ENCODE measurements at places on chromosomes 6 and 20. TPM values are rescaled to one million over a fixed set of nuclear protein-coding genes. Genes with fewer than 3 reads are reported as not detected.

GRCh38 chr6:73308712-73309534, 45.2 kb downstream of the DPPA5 start:
- peak; percentile 45 for DNase-seq

DNA sequence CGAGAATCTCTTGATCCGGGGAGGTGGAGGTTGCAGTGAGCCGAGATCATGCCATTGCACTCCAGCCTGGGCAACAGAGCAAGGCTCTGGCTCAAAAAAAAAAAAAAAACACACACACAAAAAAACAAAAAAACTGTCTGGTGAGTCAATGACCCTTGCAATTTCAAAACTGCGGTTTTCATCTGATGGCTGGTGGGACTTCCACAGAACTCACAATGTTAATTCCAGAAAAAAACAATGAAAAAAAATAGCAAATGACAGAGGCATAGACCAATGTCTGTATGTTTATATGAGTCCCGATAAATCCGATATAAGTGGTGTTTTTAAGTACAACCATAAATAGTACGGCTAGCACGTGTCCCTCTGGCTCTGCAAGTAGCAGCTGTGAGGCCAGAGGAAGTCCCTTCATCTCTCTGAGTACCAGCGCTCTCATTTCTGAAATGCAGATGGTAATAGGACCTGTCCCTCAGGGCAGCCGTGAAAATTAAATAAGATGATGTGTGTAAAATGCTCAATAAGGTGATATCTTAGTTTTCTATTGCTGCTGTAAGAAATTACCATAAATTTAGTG, 21.9 kb upstream of the PTPN1 start:
- no peak for DNase-seq

GRCh38 chr20:45727044-45727443, 4.9 kb downstream of the SPINT4 start:
- DNase-seq = no peak

- DNase-seq = no peak
Measured at GRCh38 chr20:52084727-52085126, 106.9 kb downstream of the ZFP64 start.

The CLVS2 gene
- total RNA-seq = under 0.01 TPM

The PI3 gene
- not detected for total RNA-seq

The CASS4 gene
- 0.17 TPM for total RNA-seq

The GTSF1L gene
- not detected for total RNA-seq

The SCUBE3 gene
- total RNA-seq = 2.0 TPM

Measured in Daoy (cell line).